ENCODE measurements at places on chromosomes 7 and 10.

- no peak for DNase-seq
Observed at GRCh38 chr10:3530346-3530745, 254.7 kb downstream of the KLF6 start.

DNA sequence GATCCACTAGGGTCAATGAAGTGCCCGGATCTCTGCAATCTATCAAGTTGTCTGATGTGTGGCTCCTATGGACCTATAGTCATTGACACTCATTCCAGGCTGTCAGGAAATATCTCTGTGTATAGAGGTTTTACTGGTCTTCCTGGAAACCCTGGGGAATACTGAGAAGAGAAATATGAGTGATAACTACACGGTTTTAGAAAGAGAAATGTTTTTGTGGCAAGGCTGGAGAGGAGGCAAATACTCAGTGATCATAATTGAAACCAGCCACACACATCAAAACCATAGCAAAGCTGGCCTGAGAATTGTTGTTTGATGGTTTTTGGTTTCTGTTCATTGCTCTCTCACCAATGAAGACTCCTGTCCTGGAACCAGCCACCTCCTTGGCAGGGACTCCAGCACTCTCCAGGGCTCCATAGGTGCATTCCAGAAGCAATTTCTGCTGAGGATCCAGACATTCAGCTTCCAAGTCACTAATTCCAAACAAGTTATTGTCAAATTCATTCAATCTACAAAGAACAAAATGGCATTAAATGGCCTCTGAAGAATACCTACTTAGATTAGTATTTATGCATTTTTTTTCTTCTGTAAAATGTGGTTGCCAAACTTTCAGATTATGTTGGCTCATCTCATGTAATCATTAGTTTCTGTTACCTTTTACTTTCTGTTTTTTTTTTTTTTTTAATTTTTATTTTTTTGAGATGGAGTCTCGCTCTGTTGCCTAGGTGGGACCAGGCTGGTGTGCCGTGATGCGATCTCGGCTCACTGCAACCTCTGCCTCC, 108.6 kb upstream of the ABI1 start:
- DNase-seq = no peak

DNA sequence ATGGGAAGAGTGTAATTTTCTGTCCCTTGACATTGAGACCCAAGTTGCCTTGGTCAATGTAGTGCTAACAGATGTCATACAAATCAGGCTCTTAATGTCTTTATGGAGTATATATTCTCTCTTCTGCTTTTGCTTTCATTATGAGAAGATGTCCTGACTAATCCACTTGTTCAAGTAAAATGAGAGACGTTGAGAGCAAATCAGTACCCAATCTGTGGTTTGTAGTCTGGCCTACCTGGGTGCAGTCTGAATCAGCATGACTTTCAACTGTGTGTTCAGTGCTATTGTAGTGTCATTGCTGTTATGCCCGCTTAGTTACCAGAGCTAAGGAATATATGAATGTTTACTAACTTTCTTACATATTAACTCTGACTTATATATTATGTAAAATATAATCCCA, 612.4 kb downstream of the ANKRD7 start:
- no peak for DNase-seq

GRCh38 chr7:44213877-44214388, 13.2 kb downstream of the YKT6 start:
- DNase-seq = no peak

DNA sequence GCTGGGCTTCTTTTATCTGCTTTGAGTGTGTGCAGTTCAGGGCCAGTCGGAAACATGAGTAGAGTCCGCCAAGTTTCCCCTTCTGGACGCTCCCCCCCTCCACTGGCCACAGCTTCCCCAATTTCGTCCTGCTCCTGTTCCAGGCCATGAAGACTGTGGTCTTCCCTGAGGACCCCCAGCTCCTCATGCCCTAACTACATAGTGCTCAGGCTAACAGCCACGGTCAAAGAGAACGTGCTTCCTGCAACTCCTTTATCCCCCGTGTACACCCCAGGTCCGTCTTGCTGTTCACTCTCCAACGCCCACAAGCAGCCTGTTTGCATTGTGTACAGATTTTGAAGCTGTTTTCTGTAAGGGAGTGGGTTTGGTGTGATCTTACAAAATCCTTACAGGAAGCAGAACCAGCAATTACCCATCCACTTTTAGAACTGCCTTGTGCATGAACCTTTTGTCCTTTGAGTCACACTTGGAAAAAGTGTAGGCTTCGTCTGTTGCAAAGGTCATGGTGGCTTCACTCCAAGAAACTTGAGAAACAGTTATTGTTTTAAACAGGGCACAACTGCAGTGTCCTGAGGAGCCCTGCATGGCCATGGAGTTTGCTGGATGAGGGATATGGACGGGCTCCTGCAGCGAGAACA, 77.0 kb upstream of the FAM20C start:
- DNase-seq = peak; percentile 40

- DNase-seq = no peak
Observed at GRCh38 chr7:32535162-32535702, 39.9 kb downstream of the AVL9 start.

DNA sequence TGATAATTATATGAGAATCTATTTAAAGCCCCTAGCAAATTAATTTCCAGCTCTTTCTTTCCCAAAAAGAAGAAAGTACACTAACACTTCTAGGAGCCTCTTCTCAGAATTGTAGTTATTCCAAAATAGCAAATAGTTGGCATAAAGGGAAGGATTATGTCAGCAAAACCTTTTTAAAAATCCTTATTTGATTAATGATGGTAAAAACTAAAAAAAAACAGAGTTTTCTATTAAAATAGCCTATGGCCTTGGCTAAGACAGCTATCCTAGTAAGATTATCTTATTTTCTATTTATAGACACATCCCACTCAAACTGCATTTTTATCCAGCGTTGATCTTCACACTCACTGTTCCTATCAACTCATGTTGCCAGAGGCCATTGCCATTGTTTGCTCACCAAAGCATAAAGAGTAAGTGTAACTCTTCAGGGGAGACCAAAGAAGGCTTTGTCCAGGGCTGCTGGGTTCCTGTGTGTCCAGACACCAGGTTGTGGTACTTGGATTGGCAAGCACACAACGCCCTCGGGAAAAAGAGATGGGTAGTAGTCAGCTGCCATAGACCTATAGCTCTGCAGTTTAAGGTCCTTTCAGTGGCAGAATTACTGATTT, 31.5 kb downstream of the ACTA2 start:
- no peak for DNase-seq

DNA sequence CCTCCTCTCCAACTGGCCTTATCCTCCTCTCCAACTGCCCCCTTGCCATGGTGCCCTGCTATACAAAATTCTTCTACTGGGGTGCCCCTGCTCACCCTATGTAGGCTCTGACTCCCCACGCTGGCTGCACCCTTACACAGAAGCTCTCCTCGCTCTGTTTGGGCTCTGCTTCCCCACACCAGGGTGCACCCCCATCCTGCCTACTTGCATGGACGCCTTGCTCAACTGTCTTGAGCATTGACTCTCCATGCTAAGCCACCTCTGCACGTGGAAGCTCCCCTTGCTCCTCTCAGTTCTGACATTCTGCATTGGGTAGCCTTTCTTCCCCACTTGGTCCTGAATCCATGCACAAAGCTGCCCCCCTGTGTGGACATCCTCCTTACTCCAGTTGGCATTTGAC, 231.1 kb downstream of the GFRA1 start:
- no peak for DNase-seq

GRCh38 chr7:50710441-50711154, 72.1 kb downstream of the GRB10 start:
- DNase-seq = no peak
